ENCODE measurements at places on chromosomes 7 and 10.

DNA sequence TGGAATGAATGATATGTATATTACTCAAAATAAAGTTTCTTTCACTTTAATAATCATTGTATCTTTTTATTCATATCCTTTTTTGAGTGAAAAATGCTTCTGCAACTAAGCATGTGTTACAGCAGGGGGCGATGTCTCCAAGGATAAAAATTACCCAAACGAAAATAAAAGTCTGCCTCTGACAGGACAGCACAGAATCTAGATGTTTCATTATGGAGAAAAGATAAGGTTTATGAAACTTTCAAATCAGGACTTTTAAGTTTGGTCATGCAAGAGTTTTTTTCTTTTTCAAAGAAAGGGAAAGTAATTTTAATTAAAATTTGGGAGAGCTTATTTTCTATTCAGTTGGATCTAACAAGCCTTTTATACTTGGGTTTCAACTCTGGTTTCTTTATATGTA, 48.4 kb downstream of the TES start:
- DNase-seq = no peak

DNA sequence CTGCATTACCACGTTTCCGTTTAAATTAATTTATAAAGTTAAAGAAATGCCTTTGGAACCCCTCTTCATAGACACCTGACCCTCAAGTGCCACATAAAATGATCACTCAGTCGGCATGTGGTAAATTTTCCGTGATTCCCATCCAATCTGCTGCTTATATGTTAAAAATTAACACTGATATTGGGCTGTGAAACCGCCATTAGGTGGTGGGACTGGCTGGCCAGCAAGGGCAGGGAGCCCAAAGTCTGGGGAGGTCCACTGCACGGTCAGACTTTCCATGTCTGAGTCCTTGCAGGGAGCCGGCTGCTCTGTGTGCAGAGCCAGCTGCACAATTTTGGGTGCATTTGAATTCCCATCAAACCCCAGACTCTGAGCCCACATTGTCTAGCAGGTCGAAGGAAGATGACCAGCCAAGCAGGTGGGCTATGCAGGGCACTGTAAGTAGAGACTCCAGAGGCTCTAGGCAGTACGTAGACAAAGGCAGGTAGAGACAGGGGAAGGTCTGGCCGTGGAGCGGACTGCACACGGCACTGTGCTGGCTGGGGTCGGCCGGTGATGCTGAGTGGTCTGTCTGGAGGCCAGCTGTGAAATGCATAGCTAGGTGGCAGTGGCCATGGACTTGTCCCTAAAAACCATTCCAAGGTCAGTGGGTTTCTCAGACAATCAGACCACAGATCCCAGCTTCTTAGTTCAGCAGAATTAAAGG, 122.9 kb downstream of the SH3PXD2A start:
- no peak for DNase-seq

DNA sequence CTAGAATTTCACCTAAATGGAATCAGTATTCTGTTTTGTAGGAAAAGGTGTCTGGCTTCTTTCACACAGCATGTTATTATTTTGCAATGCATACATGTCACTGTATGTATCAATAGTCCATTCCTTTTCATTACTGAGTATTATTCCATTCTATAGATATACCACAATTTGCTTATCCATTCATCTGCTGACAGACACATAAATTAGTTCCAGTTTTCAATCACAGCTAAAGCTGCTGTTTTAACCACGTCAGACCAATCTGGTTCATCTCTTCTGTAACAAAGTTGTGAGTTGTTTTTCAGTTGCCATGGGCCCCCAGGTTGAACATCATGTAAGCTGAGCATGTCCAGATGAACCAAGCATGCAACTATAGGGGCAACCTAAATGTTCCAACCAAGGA, 282.1 kb upstream of the MKLN1 start:
- no peak for DNase-seq

- DNase-seq = no peak
Measured at GRCh38 chr7:7972128-7972527, 3.5 kb downstream of the GLCCI1 start.

DNA sequence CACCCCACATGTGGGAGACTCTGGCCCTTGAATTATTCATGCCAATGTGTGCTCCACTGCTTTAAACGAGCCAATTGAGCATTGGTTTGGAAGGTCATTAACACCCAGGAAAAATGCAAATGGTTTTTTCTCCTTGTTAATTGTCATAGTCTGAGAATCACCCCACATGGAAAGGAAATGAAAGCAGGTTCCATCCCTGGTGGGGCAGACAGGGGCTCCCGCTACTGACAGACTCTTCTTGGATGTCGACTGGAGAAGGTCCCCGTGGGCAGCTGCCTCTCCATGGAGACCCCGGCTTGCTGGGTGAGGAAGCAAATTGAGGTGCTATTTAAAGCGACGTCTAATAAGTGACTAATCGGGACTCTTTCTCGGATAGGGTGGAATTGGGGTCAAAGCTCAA, 32.0 kb upstream of the EN2 start:
- no peak for DNase-seq

GRCh38 chr7:40058026-40058425, 76.4 kb downstream of the MPLKIP start:
- no peak for DNase-seq

GRCh38 chr7:150842018-150842417, 10.3 kb upstream of the AOC1 start:
- DNase-seq = no peak

GRCh38 chr7:141976524-141977245, 3.1 kb upstream of the TAS2R38 start:
- no peak for DNase-seq

DNA sequence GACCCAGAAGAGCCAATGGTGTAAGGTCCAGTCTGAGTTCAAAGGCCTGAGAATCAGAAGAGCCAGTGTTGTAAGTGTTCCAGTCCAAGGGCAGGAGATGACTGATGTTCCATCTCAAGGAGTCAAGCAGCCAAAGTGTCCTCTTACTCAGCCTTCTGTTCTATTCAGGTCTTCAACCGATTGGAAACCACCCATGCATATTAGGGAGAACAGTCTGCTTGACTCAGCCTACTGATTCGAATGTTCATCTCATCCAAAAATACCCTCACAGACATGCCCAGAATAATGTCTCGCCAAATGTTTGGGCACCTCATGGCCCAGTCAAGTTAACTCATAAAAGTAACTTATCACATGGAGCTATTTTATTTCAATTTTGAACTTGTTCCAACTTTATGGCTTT, 2.9 kb upstream of the WDFY4 start:
- no peak for DNase-seq

- peak; percentile 15 for DNase-seq
Measured at GRCh38 chr10:11515596-11516430, 95.6 kb downstream of the USP6NL start.

DNA sequence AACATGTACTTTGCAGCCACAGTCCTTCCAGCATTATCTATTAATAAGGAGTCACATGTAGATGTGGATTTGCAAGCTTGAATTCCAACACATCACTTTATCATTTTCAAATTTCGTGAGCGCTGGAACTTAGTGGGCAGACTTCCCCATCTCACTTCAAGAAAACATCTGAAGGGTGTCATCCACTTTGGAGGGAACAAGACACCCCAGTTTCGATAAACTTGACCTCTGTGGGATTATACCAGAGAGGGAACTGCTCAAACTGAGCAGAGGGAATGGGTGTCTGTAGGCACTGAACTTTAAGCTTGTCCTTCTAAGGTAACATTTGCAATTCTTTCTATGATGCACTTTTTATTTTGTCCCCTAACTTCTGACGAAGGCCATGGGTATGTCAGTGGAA, 27.5 kb downstream of the ADRB1 start:
- no peak for DNase-seq

GRCh38 chr10:98602224-98602623, 155.5 kb upstream of the HPS1 start:
- DNase-seq = no peak

DNA sequence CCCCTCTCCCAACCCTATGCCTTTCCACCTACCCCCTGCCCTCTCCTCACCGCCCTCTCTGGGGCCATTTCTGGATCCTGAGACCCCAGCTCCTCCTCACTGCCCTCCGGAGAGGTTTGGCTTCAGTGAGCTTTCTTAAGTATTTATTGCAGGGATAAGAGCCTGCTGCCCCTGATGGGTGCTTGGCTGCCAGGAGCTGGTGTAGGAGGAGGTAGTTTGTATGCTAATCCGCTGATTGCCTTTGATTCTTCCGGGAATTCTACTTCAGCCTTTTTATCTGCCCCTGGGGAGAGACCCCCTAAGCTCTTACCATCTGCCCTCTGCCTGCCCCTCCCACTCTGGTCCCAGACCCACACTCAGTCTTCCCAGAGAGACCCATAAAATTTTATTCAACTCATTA, 263.5 kb upstream of the PODXL start:
- no peak for DNase-seq

DNA sequence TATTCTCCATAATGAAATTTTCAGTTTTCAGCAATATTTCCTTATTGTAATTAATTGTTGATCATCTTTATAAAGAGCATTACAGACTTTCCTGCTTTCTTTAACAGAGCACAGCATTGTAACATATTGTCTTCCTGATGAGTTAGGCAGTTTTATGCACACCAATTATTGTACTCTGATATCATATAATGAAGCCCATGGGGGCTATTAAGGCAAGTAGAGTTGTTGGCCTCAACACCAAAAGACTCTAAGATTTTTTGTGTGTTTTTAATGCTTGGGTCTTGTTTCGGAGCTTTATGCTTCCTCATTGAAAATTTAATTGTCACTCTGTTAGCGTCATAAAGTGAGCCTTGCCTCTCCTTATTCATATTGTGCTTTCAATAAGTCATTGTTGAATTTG, 49.2 kb upstream of the ARID5B start:
- DNase-seq = no peak

DNA sequence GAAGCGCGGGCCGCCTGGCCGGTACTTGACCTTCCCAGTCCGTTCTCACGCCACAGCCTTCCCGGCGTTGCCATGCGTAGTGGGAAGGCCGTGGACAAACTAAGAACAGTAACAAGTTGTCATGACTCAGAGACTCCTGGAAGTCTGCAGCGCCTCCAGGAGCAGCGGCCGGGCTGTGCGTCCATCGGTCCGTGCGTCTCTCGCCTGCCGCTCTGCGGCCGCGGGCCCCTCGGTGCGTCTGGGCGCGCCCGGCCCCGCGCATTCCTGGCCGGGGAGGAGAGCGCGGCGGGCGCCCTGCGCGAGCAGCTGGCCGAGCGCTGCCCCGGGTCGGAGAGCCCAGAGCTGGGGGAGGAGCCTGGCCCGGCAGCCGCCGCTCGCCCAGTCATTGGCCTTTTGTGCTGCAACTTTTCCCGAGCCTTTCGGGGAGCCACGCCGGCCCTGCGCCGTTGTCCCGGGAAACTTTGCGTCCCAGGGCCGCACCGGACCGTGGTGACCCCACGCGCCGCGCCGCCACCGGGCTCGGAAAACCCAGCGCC, 123.7 kb downstream of the TACC2 start:
- DNase-seq = no peak

DNA sequence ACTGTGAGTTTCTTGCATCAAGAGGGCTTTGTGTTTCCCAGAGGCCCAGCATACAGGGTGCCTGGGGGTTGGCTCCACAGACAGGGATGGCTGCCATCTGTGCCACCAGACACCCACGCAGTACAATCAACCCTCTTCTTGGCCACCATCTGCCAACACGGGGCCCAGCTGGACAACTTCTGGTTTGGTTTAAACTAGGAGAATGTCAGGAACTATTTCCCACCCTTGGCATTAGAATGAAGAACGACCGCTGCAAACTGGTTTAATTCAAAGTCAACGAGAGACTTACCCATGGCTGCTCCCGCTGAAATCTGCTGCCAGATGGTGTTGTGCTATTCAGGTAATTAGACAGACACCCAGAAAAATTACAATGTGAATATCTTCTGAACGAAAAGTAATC, 27.8 kb downstream of the NMT2 start:
- DNase-seq = no peak

GRCh38 chr10:8254350-8254749, 199.9 kb downstream of the GATA3 start:
- DNase-seq = no peak

DNA sequence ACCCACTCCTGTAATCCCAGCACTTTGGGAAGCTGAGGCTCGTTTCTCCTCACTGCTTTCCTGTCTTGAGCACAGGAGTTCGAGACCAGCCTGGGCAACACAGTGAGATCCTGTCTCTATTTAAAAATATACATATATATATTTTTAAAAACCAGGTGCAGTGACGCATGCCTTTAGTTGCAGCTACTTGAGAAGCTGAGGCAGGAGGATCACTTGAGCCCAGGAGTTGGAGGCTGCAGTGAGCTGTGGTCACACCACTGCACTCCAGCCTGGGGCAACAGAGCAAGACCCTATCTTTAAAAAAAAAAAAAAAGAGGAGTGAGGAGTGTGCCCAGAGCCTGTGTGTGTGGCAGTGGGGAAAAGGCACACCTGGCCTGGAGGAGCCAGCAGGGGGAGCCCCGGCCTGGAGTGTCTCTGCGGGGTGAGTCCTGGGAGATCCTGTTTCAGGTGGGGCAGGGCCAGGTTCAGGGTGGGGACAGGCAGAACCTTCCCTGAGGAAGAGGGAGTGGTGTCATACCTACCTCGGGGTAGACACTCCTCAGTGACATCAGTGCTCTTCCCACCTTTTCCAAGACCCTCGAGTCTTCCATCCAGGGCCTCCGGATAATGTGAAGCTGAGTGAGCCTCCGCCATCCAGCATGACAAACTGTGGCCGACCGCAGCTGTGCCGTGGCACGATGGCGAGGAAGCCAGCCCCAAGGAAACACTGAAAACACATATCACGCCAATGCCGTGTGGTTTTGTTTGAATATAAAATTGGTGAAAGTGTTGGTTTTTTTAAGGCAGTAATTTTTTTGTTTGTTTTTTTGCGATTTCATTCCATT, 9.0 kb upstream of the ARPC1B start:
- no peak for DNase-seq

GRCh38 chr10:31064348-31064747, 32.7 kb upstream of the ZNF438 start:
- no peak for DNase-seq

DNA sequence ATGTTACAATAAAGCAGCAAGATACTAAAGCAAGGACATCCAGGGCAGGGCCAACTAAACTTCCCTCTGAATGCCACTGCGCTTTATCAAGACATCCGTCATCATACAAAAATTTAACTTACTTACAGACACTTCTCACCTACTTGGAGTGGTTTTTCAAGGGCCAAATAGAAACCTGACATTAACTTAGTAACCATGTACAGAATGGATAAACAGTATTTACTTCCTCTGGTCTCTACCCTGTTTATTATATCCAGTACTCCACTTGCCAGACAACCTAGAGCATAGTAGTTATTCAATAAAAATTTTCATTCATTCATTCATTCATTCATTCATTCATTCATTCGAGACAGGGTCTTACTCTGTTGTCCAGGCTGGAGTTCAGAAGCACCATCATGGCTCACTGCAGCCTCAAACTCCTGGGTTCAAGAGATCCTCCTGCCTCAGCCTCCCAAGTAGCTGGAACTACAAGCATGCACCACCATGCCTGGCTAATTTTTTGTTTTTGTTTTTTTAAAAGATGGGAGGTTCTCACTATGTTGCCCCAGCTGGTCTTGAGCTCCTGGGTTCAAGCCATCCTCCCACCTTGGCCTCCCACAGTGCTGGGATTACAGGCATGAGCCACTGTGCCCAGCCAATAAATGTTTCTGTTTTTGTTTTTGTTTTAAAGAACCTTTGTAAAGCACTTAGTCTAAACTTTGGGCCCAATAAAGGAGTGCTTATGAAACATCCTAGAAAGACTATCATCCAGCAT, 19.0 kb downstream of the SMURF1 start:
- DNase-seq = no peak

All from stimulated activated CD8-positive, alpha-beta memory T cell treated with anti-CD3 and anti-CD28 coated beads, Interleukin-7, amount 100 ng/mL, for 1 hour (primary cell).